ENCODE measurements at places on chromosomes 11 and 22.
A peak's percentile ranks its signal among the peaks of the same experiment; 100 is the strongest.

DNA sequence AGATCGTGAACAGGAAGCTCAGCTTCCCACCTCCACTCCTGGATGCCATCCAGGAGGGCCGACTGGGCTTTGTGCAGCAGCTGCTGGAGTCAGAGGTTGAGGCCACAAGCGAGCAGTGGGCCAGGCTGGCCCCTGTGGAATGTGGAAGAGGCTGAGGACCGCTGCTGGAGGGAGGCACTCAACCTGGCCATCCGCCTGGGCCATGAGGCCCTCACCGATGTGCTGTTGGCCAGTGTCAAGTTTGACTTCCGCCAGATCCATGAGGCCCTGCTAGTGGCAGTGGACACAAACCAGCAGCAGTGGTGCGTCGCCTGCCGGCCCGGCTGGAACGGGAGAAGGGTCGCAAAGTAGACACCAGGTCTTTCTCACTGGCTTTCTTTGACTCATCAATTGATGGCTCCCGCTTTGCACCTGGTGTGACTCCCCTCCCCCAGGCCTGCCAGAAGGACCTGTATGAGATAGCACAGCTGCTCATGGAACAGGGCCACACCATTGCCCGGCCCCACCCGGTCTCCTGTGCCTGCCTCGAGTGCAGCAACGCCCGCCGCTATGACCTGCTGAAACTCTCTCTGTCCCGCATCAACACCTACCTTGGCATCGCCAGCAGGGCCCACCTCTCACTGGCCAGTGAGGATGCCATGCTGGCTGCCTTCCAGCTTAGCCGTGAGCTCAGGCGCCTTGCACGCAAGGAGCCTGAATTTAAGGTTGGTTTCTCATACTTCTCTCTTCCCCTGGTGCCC is 24.9 kb downstream of the ART5 start:
- DNase-seq = no peak

- DNase-seq = no peak
Measured at GRCh38 chr11:44149651-44150050, 54.2 kb downstream of the EXT2 start.

- DNase-seq = no peak
Measured at GRCh38 chr11:121460941-121461514, 8.3 kb upstream of the SORL1-AS1 start.

- peak; percentile 65 for DNase-seq
Measured at GRCh38 chr11:61120706-61121191, 18.5 kb downstream of the CD5 start.

DNA sequence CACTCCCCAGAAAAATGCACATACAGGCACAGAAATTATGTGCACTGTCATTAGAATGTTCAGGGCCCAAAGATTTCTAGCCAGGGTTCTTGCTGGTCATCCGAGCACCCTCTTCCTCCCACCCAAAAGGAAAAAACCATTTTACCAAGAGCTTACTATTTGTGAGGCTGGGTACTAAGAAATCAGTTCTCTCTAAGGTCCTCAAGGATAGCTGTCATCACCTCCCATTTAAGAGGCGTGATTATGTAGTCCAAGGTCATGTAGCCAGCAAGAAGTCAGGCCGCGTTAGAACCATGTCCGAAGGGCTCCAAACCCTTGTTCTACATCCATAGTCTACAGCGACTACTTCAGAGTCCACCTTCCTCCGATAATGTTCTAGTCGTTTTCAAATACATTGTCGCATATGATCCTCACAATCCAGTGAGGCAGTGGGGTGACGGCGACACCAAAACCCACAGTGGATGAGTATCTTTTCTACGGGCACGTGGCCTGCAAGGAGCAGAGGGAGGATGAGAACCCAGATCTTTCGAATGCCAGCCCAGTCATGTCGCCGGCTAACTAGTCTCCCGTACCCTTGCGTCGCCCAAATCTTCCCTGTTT is 634 bp downstream of the TIMM8B start:
- DNase-seq = peak; percentile 47

- no peak for DNase-seq
Measured at GRCh38 chr22:43991316-43992020, 32.6 kb upstream of the PARVB start.

- DNase-seq = no peak
Measured at GRCh38 chr11:78806214-78807004, 231.7 kb upstream of the NARS2 start.

DNA sequence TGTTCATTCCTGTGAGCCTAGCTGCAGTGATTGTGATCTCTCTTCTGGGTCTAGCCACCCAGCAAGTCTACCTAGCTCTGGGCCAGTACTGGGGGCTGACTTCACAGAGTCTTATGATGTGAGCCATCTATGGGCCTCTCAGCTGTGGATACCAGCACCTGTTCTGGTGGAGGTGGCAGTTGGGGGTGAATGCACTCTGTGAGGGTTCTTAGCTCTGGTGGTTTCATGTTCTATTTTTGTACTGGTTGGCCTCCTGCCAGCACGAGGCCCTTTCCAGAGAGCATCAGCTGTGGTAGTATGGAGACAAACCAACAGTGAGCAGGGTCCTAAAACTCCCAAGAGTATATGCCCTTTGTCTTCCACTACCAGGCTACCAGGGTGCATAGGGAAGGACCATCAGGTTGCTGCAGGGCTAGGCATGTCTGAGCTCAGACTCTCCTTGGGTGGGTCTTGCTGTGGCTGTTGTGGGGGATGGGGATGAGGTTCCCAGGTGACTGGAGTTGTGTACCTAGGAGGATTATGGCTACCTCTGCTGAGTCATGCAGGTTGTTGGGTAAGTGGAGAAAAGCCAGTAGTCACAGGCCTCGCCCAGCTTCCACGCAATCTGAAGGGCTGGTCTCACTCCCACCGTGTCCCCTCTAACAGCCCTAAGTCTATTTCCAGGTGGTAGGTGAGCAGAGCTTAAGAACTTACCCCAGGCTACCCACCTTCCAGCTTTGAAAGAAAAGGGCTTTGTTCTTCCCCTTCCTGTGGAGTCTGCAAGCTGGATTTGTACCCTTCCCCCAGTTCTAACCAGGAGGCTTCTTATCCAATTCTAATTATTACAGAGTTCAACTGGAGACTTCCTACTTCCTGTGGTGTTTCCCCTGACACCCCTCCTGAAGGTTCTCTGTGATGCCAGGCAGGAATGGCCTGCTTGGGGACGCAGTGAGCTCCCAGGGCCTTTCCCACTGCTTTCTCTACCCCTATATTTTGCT is 250.7 kb downstream of the LUZP2 start:
- DNase-seq = no peak

DNA sequence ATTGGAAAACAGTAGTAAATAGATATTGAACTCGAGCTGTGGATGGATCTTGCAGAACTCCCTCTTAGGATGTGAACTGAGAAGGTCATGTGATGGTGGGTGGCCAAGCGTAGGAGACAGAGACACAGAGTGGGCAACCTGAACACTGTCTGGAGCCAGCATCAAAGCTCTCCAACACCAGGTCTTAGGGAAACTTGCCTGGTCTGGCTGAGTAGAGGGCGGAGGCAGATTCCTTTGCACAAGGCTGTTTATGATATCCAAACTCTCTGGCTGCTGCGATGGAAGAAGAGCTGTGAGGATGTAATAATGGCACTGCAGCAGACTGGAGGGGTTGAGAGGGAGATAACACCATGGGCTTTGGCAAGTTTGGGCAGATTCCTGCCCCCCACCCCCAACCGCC is 10.1 kb downstream of the NAV2 start:
- DNase-seq = no peak

DNA sequence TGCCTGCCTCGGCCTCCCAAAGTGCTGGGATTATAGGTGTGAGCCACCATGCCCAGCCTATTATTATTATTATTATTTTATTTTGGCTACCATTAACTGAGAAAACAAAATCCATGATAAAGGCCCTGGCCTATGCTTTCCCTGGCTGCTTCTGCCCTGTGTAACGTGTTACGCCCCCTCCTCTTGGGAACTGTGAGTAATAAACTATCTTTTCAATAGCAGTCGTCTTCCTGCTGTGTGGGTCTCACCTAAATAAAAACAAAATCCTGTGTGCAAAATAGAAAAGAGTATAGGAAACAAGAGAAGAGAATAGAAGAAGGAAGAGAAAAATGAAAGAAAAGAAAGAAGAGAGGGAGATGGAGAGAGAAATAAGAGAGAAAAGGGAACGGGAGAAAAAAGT is 237.0 kb downstream of the MIAT start:
- DNase-seq = no peak

Data from GM13976 (cell line).